ENCODE measurements at places on chromosomes 7 and 10. TPM values are rescaled to one million over a fixed set of nuclear protein-coding genes. Genes with fewer than 3 reads are reported as not detected.

- DNase-seq, result peak; percentile 63
Observed at GRCh38 chr10:28130267-28130666, 131.4 kb upstream of the ODAD2 start.

GPR26 gene
- total RNA-seq, result not detected

GRCh38 chr7:69564454-69565417, 33.5 kb upstream of the AUTS2 start:
- no peak for DNase-seq

- DNase-seq, result no peak
Observed at GRCh38 chr10:93980486-93980885, 13.2 kb upstream of the PLCE1 start.

- peak; percentile 37 for DNase-seq
Observed at GRCh38 chr10:97791824-97792721, 20.3 kb upstream of the SFRP5 start.

GRCh38 chr7:2894118-2894940, 50.2 kb upstream of the GNA12 start:
- no peak for DNase-seq

C10orf67 gene
- total RNA-seq, result 0.35 TPM

- no peak for DNase-seq
Observed at GRCh38 chr7:43136064-43136463, 23.6 kb downstream of the HECW1 start.

TMEM130 gene
- total RNA-seq, result 0.60 TPM

MGAM2 gene
- total RNA-seq, result not detected

DNA sequence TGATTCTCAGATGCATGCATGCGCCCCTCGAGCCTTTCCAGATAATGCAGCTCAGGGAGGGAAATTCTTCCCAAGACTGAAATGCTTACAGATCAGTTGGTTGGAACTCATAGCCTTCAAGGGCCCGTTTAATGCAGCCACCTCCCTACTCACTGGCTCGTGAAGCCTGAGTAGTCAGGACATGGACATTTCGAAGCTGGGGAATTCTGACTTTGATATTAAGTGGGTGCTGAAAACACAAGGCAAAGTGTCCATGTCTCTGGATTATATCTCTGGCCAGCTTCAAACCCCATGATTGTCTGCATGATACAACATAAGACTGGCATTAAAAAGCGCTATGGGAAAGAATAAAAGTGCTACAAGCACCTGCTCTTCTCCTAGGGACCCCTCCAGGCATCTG, 207.5 kb downstream of the HERPUD2 start:
- DNase-seq, result no peak

DNA sequence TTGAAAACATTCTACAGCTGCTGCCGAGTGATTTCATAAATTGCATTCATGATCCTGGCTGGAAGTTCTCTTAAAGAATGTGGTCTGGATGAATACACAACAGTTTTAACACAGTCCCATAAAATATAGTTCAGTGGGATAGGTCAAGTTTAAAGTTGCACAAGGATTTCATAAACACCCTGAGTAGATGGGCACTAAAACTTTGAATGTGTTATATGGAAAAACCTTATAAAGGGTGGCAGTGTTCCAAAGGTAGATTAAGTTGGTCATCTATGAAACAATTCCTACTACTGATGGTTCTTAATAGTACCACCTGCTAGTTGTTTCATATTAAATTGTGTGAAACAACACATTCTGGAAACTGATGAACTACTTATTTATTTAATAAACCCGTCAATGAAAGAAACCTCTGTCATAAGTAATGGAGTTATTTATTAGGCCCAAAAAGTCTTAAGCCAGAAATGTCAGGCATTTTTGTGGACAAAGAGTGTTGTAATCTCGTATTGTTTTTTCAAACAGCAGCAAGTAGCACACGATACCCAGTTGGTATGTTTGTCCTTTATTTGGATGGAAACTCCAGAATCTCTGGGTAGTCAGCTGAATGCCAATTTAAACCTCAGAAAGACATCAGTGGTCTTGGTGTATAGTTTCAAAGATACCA, 14.3 kb upstream of the RPA3 start:
- DNase-seq, result peak; percentile 80

- no peak for DNase-seq
Observed at GRCh38 chr10:21516242-21517131, 9.0 kb downstream of the SKIDA1 start.

DNA sequence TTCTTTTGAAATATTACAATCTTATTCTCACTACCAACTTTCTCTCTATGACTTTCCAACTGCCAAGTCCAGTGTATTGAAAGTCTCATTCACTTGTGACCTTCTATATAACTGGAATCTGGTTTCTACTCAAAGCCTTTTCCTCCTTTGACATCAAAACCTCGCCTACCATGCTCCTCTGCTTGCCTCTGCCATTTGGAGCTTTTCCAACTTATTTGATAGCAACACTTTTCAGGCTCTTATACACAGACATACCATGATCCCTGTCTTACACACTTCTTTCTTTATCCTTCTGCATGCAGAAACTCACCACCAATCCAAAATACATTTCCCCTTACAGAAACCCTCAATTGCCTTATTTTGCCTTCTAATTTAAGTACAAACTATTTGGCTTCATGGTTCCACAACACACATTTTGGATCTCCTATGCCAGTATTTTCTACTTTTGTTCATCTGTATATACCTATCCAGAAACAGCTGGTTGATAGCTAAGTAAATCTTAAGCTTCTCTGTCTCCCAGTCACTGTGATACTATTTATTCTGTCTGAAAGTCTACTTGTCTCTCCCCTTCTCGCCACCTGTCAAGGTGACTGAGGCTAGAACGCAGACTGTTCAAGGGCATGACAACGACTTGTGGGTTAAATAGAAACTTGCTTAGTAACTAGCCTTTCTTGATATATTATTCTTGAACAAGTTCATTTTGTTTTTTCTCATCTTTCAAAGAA, 22.4 kb downstream of the GNG11 start:
- no peak for DNase-seq

GRCh38 chr7:157274991-157275427, 61.8 kb upstream of the DNAJB6 start:
- no peak for DNase-seq

GRCh38 chr7:45591101-45591906, 17.1 kb downstream of the ADCY1 start:
- DNase-seq, result no peak

DNA sequence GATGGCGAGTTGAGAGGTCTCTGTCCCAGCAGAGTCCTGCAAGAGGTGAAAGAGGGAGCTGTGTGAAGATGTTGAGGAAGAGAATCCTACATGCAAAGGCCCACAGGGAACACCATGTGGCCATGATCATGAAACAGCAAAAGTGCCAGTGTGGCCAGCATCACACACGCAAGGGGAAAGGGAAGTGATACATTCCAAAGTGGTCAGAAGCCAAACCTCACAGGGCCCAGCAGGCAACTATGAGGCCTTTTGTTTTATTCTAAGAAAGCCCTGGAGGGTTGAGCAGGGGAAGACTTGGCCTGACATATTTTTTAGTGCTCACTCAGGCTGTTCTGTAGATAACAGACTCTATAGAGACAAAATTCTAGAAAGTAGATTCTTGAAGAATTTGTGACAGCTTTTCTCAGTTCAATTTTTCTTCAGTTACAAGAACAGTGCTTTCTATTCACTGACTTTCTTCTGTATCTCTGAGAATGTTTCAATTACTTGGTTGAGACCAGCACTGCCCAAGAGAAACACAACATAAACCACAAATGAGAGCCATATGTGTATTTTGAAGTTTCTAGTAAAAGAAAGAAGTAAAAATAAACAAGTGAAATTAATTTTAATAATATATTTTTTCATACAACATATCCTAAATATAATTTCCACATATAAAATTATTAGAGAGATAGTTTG, 82.3 kb downstream of the HTR7 start:
- no peak for DNase-seq

CACUL1 gene
- 32.8 TPM for total RNA-seq

DNA sequence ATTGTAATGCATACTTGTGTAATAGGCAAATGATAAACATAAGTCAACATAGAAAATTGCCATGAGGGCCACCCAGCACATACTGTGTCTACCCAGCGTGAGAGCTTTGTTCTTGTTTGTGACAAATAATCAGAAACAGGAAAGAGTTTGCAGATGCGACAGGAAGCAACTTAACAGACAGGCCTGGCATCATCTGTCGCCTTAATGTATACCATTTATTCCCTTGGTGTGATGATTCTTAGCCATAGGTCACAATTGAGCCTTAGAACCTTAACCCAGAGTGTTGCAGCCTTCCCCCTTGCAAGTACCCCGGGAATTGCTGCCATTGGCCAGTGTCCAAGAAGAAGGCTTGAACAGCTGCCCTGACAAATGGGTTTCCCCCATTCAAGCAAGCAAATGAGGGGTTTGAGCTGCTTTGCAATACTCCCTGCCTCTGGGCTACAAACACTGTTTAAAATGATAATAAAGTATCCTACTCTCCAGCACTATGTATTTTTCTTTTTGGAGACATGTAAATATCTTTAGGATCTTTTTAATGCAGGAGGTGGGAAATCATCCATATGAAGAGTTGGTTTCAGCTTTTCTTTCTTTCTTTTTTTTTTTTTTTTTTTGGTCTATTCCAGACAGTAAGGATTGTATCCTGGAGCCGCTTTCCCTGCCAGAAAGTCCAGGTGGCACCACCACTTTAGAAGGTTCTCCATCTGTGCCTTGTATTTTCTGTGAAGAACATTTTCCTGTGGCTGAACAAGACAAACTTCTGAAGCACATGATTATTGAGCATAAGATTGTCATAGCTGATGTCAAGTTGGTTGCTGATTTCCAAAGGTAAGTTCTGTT, 80.0 kb downstream of the ZNF277 start:
- no peak for DNase-seq

GRCh38 chr7:138493535-138493934, 33.5 kb downstream of the TRIM24 start:
- DNase-seq, result no peak

DNA sequence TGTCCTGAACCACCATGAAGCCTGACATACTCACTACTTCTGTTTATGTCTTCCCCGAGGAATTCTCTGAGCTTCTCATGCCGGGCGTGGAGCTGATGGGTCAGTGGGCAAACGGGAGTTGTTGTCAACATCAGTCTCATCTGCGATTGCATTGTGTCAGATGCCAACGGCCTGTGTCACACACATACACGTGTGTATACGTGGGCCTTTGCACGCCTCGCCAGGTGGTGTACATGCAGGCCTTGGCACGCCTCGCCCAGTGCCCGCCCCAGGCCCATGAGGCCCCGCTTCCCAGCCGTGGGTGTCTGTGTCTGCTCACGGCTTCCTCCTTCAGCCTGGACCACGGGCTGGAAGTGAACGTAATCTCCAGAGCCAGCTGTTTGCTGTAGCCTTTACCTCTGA, 7.5 kb upstream of the CSGALNACT2 start:
- no peak for DNase-seq

GRCh38 chr7:116230191-116231005, 20.1 kb downstream of the TES start:
- no peak for DNase-seq

DNA sequence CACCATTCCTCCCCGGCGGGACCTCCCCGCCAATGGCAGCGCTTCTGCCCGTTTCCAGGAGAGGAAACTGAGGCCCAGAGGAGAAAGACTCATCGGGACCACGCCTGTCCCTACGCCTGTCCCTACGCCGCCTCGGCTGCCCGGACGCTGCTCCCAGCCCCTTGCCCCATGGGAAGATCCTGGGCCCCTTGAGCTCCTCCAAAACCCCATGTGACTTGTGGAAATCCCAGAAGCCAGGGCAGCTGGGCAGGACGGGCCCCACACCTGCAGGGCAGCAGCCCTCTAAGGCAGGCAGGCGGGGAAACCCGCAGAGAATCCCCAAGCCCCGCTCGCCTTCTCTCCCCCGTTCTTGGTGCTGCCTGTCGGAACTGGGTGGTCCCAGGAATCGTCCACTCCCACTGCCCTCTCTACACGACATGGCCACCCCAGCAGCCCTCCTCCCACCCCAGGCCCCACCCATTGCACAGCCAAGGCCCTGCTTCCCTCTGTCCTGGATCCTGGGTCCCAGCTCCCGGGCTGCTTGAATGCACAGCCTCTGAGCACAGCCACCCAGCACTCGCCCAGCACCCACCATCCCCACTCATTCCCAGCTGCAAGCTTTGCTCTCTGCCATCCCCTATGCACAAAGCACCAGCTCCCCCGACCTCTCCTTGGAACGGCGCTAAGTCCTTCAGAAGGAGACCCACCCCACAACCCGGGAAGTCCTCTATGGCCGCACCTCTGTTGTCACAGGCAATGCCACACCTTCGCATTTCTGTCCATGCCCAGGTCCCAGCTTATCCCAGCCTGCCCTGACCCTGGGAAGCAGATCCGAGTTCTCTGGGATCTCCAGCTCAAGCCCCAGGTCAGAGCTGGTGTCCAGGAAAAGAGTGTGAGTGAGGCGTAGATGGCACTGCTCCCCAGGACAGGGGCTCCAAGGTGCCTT, 50.6 kb downstream of the SLC29A4 start:
- no peak for DNase-seq

CCDC172 gene
- total RNA-seq, result not detected

CLRN3 gene
- not detected for total RNA-seq

DNA sequence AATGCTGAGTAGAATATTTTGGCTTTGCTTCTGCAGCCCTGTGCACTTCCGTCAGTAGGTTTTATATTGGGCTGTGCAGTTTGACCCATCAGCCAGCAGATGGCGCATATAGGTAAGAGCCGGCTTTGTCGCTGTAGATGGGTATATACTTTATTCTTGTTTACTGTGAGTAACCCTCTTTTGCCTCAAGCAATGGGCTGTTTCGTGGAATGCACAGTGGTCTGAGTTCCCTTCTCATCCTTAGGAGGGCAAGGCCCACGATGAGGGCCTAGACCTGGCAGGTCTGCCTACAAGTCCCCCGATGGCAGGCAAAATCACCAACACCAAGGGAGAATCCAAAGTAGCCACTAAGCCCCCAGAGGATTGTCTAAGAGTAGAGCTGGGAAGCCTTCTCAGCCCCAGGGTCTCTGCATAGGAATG, 1002.9 kb upstream of the KCND2 start:
- DNase-seq, result peak; percentile 63

- DNase-seq, result peak; percentile 63
Observed at GRCh38 chr10:53361281-53361680, 588.7 kb upstream of the MBL2 start.

GRCh38 chr7:5671046-5671445, 110.4 kb downstream of the RNF216 start:
- no peak for DNase-seq

GRCh38 chr10:93435621-93436397, 46.3 kb downstream of the MYOF start:
- DNase-seq, result peak; percentile 99

DNA sequence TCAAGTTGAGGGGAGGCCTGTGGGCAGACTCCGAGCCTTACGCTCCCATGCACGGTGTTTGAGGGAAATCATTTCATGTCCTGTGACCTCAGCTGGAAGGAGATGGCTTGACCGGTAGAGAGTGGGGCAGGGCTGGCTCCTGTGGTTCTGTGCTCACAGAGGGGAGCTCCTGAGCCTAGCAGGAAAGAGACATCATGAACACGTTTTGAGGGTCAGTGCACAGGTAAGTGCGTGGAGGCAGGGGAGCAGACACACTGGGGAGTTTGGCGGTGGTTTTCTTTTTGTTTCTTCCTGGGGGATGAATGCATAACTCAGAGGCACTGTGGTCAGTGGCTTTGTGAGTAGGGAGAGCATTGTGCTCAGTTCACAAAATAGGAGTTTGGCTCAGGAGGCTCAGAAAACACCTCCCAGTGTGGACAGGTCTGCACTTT, 22.5 kb downstream of the ADCY1 start:
- DNase-seq, result no peak

Measured in renal cortical epithelial cell (primary cell).